ENCODE measurements at places on chromosomes 4 and X. TPM values are rescaled to one million over a fixed set of nuclear protein-coding genes. Genes with fewer than 3 reads are reported as not detected.

The OPRPN gene
- total RNA-seq: not detected

The CT45A2 gene
- total RNA-seq: not detected

The PTPN13 gene
- total RNA-seq: 4.0 TPM

The WDR1 gene
- 220 TPM for total RNA-seq

The FGF2 gene
- 57.2 TPM for total RNA-seq

The PHOX2B gene
- total RNA-seq: not detected

The REPS2 gene
- 1.3 TPM for total RNA-seq

The MAP3K15 gene
- total RNA-seq: 1.8 TPM

Measured in A549 treated with Mapracorat at 1 μM for 4 hours (cell line).